ENCODE measurements at places on chromosomes 11 and 22.

DNA sequence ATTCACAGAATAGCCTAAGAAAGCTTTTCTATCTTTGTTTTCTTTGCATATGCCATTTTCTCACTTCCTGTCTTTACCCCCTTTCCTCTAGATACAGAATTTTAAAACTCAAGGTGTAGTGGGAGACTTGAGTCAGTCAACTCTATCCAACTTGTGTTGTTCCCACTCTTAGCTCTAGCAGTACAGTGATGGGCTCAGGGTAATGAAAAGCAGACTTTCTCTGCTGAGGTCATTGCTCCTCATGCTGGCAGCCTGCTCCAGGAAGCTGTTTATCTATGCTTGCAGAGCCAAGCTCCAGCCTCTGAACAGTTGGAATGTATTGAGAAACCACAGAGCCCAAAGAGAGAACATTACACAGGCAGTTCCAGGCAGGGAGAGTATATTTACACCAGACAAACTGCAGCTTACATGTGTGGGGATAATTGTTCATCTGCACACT lies 68.1 kb downstream of the CSTPP1 start:
- DNase-seq = peak; percentile 57

DNA sequence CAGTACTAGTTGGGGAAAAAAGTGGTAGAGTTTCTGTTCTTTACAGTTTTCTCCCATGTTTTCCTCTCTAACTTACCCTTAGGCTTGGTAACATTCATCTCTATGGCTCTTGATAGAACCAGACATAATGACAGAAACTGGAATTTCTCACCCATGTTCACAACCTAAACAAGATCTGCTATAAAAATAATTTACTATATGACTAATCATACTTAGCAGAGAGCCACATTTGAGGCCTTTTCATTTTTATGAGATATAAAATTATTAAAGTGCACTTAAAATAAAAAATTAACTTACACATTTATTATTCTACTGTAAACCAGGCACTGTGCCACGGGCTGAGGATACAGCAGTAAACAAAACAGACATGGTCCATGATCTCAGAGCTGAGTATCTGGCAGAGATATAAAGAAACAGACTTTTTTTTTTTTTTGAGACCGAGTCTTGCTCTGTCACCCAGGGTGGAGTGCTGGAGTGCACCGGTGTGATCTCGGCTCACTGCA lies 98.1 kb downstream of the GAB2 start:
- no peak for DNase-seq

DNA sequence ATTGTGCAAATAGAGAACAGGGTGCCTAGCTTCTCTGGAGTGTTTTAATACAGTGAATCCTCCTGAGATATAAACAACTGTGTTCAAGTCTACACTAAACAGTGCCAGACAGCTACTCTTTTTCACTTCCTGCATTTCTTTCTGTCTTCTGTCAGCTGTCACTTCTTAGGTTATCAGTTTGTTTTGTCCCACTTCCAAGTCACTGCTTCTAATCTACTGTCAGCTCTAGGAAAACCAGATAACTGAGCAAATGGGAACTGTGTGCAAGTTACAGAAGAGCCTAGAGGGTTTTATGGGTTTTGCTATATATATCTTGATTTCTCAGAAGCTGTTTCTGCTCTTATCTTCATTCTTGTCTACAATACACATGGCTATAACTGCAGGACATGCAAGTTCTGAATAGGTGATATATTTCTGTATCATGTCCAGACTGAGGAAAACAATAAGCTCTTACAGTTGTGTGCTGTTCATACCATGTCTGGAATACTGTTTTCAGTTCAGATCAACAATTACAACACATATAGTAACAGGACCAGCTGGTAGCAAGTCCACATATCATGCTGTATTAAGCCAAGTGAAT lies 5.8 kb downstream of the PITPNB start:
- no peak for DNase-seq

GRCh38 chr22:45964372-45964771 lies 12.6 kb downstream of the WNT7B start:
- no peak for DNase-seq

DNA sequence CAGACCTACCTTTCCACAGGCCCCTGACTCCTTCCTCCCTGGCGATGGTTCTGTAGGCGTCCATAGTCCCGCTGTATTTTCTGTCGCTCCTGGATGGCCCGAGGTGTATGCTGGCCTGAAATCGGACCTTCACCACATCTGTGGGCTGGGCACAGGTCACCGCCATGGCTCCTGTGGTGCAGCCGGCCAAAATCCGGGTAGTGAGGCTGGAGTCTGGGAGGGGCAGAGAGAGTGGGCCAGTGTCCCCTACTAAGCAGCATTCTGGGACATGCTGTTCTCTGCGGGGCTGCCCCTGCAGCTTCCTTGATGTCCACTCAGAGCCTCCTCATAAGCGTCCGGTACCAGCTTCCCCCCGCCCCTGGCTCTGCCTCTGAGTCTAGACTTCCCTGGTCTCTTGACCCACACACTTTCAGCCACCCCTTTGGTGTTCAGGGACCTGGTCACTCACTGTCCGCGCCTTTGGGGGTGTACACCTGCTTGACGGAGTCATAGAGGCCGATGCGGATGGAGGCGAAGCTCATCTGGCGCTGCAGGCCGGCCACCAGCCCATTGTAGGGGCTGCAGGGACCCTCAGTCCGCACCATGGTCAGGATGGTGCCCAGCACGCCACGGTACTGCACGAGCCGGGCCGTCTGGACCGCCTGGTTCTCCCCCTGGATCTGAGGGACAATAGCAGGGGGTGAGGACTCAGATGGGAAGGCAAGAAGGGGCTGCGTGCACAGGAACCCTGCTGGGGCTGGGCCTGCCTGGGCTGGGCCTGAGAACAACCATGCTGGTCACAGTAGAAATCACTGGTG lies 3.0 kb downstream of the UCP3 start:
- no peak for DNase-seq

DNA sequence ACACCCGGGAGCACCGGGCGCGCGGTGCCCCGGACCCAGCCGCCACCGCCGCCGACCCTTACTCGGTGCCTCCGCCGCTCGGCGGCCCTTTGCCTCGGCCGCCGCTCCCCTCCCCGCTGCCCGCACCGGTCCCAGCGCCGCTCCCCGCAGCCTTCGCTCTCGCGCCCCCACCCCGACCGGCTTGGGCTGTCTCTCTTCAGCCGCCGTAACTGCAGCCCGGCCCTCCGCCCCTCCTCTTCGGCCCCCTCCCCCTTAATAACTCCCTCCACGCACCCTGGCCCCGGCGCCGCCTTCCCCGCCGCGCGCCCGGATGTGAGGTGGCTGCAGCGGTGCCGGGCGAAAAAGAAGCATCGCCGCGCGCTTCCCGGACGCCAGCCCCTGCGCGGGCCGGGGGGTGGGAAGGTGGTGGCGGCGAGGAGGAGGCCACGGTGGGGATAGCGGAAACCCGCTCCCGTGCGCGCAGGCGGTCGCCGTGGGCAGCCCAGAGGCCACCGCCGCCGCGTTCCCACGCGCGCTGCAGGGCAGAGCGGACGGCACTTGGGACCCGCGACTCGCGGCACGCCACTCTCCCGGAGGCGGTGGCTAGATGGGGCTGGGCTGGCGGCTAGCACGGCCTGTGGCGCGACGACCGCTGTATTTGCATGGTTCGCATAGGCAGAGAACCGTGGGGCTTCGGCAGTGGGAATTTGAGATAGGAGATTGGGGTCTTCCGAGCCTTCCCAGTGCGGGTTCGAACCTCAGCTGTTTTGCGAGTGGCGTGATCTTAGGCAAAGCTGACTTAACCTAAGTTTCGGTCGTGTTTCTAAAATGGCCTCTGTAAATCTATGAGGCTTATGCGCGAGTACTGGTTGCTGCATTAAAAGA lies at the start of gene EIF4ENIF1:
TSS of gene EIF4ENIF1 (minus strand) at position 211 of the 864 bp plus-strand sequence. CDS start 1,124 bp downstream, outside the sequence.
- DNase-seq = peak; percentile 69

- no peak for DNase-seq
Measured at GRCh38 chr11:20049231-20049630, 111.0 kb downstream of the DBX1 start.

- no peak for DNase-seq
Measured at GRCh38 chr22:47297261-47298016, 535.0 kb downstream of the TBC1D22A start.

DNA sequence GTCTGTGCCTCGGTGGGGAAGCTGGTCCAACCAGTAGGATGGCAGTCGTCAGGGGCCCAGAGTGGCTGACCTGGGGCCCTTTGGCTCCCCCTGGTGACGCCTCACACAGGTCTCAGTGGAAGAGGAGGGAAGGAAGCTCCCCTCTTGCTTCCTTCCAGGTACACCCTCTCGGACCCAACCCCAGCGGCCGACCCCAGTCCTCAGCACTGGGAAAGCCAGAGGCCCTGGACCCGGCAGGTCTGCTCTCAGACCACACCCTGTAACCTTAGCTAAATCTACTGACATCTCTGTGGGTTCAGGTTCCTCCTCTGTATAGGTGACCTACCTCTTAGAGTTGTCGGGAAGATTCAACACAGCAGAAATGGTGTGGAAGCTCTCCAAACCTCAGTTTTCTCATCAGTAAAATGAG lies 3.4 kb upstream of the SCUBE1 start:
- peak; percentile 72 for DNase-seq

DNA sequence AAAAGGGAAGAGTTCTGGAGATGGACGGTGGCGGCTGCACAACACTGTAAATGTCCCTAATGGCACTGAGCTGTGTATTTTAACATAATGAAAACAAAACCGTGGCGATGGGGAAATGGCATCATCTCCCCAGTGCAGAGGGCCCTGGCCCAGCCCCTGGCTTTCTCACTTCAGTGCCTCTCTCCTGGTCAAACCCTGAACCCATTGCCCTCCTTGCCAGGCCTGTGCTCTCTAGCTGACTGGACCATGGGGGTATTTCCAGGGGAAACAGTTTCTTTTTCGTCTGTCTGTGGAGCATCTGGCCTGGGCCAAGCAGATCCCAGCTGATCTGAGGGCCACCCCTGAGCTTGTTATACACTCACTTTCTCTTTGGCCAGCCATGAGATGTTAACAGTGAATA lies 17.4 kb upstream of the NAP1L4 start:
- no peak for DNase-seq

DNA sequence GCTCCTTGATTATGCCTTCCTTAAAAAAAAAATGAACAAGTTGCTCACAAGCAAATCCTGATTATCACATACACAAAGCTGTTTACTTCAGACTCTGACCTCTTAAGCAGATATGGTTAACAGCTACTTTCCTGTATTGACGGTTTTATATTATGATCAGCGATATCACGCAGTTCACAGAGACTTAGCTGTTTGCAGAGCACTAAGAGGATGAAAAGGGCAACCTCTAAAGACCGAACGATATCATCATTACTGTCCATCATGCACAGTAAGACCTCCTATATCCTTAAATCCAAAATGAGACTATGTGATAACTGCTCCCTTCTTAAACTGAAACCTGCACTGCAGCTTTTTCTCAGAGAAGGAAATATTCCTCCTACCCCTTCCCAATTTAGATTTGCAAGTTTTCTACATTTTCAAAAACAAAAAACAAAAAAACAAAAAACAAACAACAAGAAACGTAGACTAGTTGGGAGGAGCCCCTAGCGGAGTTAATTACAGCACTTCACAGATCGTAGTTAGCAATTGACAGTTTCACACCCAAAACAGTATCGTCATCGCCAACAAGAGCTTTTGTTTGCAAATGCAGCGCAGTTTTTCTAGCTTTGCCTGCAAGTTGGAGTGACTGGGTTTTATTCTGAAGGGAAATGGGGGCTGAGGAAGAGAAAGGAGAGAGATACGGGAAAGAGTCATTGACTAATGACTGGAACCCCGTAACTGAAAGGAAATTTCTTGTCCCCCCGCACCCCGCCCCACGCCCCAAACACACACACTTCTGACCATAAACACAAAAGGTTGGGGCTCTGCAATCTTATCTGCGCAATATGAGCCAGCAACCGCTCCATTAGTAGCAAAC lies 1.2 kb downstream of the DDX6 start:
- peak; percentile 10 for DNase-seq
